ENCODE measurements at places on chromosomes 12 and 14.
A peak's percentile ranks its signal among the peaks of the same experiment; 100 is the strongest.

- DNase-seq: no peak
Measured at GRCh38 chr12:110704750-110705149, 15.8 kb upstream of the HVCN1 start.

- DNase-seq: no peak
Measured at GRCh38 chr14:89085231-89085731, 260.8 kb downstream of the TTC8 start.

- DNase-seq: no peak
Measured at GRCh38 chr12:124088217-124088907, 115.3 kb downstream of the ZNF664 start.

- DNase-seq: no peak
Measured at GRCh38 chr12:12925388-12925787, 26.6 kb downstream of the GPRC5D start.

DNA sequence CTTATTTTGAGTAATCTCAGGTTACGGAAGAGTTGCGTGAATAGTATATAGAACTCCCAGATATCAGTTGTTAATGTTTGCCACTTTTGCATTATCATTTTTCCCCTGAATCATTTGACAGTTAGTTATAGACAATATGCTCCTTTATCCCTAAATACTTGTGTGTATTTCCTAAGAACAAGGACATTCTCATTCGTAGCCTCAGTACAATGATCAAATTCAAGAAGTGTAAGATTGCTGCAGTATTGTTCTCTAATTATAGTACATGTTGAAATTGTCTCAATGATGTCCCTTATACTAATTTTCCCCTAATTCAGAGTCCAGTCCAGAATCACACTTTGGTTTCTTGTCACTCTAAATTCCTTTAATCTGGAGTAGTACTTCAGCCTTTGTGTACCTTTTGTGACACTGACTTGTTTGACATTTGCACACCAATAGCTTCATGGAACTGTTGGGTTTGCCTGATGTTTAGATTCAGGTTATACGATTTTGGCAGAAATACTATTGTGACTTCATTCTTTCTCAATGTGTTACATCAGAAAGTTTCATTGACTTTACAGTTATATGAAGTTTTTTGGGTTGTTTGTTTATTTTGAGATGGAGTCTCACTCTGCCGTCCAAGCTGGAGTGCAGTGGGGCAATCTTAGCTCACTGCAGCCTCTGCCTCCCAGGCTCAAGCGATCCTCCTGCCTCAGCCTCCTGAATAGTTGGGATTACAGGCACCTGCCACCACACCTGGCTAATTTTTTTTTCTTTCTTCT, 13.1 kb downstream of the DYNC1H1 start:
- DNase-seq: no peak

DNA sequence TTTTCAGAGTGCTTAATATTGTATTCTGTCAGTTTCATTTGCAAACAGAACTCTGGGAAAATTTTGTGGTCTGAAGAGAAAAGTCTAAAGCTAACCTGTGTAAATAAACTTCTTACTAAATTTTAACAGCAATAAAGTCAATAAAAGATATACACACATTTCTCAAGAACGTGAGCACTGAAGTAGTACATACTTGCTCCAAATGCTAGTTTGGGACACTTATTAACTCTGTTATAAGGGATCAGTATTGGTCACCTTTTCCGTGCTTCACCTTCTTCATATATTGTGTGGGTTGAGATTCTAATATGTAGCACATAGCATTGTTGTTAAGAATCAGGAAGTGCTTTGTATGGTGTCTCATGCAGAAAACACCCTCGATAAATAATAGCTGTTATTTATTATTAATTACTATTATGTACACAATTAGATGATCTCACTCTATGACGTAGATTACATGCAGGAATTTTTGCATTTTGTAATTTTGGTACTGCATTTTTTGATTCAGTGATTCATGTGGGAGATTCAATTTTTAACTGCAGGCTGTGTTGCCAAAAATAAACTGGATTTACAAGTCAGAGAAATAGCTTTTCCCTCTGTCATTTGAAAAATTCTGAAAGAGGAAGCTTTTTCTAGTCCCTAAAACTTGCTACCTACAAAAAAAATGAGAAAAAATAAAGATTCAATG, 300.9 kb downstream of the ACSS3 start:
- no peak for DNase-seq

DNA sequence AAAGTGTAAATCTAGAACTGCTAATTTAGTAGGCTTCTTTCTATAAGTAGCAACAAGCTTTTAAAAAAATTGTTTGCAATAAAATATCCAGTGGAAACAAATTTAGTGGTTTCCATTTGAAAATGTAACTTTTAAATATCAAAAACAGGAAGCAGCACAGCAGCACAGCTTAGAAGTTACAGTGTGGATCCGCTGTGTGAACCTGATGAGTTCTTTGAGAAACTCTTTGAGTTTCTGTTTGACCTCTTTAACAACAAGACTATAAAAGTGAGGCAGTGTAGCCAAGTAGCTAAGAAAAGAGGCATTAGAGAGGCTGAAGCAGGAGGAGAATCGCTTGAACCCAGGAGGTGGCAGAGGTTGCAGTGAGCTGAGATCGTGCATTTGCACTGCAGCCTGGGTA, 178.3 kb downstream of the NAV3 start:
- no peak for DNase-seq

GRCh38 chr12:111842556-111843396, 748 bp downstream of the MAPKAPK5 start:
- DNase-seq: no peak

DNA sequence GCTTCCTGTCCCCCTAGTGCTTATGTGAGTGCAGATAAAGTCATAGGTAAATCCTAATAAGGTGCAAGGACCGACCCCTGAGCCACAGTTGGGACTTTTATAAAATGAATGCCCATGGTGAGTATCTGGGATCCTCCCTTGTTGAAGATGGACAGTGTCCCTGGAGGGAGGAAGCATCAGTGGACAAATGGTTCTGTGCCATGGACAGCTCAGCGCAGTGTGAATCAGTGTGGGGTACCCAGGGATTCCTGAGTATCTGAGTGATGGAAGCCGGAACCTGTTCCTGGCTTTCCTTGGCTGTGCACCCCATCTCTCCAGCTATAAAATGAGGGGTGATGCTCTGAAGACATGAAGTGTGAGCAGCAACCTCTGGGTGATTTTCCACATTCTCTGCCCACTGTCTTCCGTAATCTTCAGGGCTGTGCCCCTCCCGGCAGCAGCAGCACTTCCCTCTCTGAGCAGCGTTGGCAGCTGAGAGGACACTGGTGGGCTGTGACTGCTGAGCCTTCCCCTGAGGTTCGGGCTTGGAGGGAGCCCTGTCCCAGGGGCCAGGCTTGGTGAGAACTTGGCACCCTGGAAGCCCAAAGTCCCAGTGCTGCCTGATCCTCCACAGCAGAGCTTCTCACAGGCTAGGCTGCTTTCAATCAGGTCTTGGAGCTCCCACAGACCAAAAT, 25.0 kb downstream of the VCPKMT start:
- no peak for DNase-seq

DNA sequence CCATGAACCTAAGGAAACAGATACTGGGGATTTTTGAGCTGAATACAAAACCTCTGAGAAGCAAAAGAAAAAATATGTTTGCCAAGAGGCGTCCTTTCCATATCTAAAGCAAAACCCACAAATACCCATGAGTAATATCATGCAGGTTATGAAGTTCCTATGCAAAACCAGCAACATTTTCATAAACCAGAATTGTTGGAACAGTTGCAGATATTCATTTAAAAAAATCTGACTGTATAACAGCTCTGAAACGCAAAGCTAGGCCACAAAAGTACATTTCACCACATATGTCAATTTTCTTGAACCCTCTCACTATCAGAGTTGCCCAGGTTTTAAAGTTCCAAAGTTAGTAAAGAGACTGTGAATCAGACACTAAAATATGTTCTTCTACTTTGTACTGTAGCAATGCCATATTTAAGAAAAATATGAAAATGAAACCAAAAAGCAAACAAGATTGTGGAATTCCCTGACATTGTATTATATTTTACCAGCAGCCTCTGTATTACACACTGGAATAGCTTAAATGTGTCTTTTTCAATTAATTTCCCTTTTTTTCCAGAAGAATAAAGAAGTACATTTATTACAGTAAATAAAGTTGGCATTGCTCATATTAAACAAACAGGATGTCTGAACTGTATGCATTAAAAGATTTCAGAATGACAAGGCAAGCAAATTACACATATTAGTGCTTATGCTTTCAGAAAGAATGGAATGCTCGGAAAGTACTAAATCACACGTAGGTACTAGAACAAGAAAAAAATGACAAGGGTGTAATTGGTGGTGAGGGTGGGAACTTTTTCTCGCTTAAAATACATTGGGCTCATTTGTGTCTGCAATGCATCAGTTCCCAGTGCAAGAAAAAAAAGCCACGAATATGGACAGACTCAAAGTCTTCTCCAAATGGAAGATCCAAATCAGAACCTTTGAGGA, 33.6 kb upstream of the HIF1A start:
- DNase-seq: no peak

GRCh38 chr12:119410396-119410795, 75.9 kb downstream of the CCDC60 start:
- DNase-seq: no peak

DNA sequence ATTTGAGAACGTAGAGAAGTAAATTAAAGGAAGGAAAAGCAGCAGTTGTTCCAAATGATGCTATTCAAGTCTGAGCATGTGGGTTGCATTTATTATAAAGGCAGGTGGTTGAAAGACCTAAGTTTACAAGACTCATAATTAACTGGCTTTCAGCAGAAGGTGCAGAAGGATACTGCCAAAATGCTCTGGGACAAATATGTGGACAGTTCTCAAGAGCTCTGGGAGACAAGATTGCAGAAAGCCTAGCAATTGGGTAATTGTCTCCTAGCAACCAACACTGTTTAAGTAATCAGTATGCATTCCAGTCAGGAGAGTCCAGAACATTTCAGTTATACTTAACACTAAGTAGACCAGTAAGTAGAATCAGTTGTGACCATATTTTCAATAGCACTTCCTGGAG, 131.5 kb downstream of the GPR135 start:
- no peak for DNase-seq

- no peak for DNase-seq
Measured at GRCh38 chr12:130920119-130920703, 33.5 kb upstream of the ADGRD1 start.

- DNase-seq: no peak
Measured at GRCh38 chr12:9732921-9733461, at the start of gene CLECL1. CLECL1 (minus strand) TSS chr12:9733097.

- DNase-seq: no peak
Measured at GRCh38 chr12:46259071-46259470, 9.8 kb downstream of the SLC38A1 start.

- no peak for DNase-seq
Measured at GRCh38 chr14:19823765-19824164, 20.2 kb downstream of the OR4N2 start.

DNA sequence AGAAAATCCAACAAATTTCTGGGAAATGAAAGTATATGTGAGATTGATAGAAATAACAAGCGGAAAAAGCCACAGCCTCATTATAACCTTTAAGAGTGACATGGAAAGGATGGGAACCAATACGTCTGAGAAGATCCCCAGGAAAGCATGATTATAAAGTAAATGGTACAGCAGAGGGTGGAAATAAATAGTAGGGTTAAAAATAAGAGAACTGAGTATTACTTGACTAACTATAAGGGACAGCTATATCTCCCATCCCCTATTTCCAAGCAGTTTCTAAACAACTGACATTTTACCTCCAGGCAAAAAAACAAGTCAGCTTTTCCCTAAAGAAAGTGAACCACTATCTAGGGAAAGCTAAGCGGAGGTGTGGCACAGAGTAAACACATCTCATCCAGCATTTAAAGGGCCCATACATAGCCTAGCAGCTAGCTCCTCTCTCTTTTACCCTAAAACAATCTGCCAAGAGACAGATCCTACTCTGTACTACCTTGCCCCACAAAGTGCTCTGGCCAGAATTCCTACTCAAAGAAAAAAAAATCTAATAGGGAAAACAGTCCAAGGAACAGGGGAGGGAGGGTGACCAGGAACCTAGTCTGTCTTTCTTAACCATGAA, 11.2 kb downstream of the OSBPL8 start:
- no peak for DNase-seq

DNA sequence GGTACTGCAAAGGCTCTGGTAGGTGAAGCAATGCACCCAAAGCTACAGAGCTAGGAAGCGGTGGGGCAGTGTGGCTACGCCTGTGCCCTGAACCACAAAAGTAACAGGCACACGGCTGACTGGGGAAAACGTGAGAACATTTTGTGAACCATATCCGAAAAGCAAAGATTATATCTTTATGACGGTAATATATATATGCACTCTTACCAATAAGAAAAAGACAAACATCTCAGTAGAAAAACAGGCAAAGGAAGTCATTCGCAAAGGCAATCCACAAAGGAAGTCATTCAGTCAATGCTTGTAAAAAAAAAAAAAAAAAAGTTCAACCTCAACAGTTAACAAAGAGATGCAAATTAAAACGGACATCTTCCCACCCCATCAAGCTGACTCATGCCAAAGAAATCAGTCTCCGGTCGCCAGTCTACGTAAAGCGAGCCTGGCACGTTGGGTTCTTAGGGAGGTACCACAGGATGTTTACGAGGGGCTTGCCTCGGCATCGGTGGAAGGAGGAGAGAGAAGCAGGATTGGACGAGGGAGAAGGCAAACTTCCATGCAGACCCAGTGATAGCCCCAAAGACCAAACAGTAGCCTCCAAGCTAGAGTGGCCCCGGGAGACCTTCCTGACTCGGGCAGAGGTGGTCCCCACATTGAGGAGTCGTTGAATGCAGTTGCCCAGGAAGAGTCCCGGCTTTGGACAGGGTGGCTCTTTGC, 39.4 kb upstream of the PPP2R5C start:
- DNase-seq: peak; percentile 58

- no peak for DNase-seq
Measured at GRCh38 chr14:57420986-57421385, 30.6 kb downstream of the NAA30 start.

DNA sequence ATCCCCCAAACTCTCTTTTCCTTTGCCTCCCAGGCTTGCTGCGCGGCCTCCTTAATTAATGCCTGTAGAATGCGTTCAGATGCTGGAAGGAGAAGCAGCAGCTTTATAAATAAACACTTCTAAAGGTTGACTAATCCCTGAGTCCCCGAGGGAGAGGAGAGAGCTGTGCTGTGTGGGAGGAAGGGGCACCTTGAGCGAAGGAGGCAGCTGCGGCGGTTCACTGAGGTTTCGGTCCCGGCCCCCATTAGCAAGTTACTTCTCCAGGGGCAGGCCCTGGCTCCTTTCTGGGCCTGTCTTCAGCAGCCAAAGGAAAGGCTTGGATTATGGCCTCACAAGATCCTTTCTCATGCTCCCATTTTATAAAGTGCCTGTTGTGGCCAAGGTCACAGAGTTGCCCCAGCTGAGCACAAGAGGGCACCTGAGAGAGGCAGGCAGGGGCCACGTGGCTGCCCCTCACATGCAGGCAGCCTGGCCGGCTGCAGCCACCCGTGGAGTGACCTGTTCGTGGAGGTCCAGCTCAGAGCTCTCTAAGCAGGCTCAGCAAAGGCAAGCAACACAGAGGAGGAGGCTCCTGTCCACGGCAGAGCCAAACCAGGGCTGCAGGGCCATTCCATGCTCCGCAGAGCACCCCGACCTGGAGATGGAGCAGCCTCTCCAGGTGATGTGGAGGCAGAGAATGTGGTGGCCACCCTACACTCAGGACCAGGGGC, 15.0 kb upstream of the CACNA2D4 start:
- DNase-seq: no peak

GRCh38 chr14:34044666-34045306, 93.9 kb upstream of the EGLN3 start:
- DNase-seq: no peak

All from NK-92 treated with Interleukin-12 subunit alpha and Interleukin-12 subunit beta, amount 100 ng/mL, for 24 hours (cell line).